SIG-M5 (cell line): ENCODE measurements at places on chromosomes 4 and X.

DNA sequence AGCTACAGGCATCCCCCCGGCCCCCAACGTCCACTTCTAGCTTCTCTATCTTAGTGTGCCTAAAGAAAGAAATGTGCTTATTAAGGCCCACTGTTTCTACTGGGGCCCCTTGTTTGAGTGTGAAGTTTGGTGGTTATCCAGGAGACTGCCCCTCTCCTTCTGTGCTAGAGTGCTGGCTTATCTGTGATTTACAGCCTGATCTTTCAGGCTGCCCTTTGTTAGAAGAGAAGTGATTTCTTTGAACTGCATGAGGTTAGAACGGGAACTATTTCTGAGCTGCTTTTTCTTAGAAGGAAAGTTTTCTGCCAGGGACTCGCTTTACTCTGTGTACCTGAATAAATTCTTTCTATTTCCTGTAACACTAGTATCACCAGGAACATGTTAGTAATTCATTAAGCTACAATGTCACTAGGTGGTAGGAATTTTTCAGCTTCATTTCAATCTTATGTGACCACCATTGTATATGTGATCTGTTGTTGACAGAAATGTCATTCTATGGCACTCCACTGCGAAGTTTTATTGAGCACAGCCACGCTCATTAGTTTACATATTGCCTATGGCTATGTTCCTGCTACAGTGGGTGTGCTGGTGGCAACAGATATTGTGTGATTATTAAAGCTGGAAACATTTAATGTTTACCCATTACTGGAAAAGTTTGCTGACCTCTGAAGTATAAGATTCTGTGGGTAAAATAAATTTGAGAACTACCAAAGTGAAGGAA is 193.8 kb upstream of the CXorf51B start:
- no peak for DNase-seq

DNA sequence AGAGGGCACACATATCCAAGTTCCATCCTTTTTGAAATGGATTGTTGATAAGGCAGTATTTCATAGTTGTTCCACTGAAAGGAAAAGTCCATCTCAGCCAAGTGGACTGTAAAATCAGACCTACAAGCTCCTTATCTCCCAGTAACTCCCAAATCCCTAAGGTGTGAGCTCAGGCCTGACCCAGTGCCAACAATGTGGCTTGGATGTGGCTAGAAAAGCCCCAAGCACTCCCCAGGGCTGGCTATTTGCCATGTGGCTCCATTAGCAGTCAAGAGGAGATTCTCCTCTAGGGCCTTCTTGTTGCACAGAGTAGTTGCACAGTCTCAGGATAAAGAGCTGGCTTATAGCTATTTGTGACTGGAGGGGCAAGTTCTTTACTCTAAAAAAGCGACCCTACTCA is 25.0 kb upstream of the DGKK start:
- no peak for DNase-seq

- DNase-seq = no peak
Measured at GRCh38 chr4:170110285-170110672, 20.5 kb upstream of the AADAT start.

GRCh38 chr4:108094923-108095482 is 73.7 kb downstream of the LEF1 start:
- no peak for DNase-seq
